ENCODE measurements at places on chromosomes 11 and 22. TPM values are rescaled to one million over a fixed set of nuclear protein-coding genes. Genes with fewer than 3 reads are reported as not detected.

DNA sequence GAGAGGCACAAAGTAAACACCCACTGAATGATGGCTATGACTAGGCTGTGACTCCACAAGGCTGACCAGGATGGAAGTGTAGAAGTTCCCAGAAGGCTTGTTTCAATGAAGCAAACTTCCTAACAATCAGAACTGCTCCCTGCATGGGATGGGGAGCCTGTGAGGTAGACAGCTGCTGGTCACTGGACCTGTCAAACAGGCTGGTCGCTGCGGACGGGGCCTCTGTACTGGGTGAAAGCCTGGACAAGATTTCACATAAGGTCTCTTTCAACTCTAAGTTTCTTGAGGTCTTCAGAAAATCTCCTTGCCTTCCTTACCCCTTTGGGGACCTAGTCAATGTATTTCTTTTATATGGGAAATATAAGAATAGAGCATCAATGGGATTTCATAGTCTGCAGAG is 438.2 kb downstream of the BUD13 start:
- DNase-seq = no peak

- no peak for DNase-seq
These were observed 18.4 kb downstream of the ABTB2 start for GRCh38 chr11:34339149-34340064.

- DNase-seq = no peak
These were observed 36.4 kb upstream of the TPBGL start for GRCh38 chr11:75204012-75204674.

Gene SMTNL1
- total RNA-seq = not detected

Gene EHF
- total RNA-seq = not detected

- peak; percentile 94 for DNase-seq
These were observed 4.8 kb downstream of the SDF2L1 start for GRCh38 chr22:21646608-21647590.

DNA sequence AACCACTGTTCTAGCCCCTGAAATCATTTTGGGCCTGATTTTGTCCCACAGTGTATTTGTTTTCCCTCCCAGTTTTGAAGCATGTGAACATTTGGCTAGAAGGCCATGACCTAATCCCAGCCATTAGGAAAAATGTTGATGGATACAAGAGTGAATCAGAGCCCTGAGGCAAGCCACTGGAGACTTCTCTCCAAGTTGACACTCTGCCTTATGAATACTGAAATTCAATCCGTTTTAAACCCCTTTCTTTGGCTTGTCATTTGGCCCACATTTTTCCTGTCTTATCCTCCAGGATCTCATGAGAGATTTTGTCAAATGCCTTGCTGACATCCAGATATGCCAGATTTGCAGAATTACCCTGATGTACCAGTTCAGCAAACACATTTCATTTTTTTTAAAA is 158.8 kb downstream of the FAT3 start:
- no peak for DNase-seq

DNA sequence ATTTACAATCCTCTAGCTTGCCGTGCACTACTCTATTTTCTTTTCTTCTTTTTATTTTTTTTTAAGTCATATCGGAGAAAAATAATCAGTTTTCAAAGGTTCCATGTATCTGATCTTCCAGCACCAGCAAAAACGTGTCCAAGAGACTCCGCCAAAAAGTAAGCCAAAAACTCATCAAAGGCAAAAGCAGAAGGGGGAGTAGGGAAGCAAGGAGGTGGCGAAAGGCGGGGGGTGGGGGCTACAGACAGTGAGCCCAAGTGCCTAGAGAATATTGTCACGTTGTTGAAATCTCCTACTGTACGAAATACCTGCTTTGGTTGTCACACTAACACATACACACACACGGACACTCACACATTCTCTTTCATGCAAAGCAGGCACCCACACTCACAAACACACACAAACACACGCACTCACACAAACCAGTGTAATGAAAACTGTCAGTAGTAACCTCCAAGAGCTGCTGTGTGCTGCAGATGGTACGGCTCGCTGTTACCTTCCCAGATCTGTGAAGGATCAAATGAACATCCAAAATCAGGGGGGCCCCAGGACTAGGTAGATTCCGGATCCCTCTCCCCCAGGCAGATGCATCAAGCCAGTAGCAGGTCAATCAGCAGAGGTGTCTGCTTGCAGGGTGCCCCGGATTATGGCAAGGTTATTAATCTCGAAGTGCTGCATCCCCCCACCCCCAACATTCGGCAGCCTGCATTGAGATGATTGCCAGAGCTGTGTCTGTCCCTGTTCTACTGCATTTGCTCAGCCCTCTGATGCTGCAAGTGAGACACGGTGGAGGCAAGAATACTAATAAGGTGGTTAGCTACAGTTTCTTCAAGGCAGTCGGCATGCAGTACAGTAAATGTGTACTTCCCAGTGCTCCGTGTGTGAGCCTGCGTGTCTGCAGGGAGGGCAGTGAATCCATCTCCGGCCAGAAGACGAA is at the start of gene LRRC4C:
Gene LRRC4C, minus strand, starts transcription at position 188 of the 937 bp plus-strand sequence.
- DNase-seq = no peak

Data from Karpas-422 (cell line).